ENCODE measurements at places on chromosomes 2 and 18.

GRCh38 chr18:3411327-3411726, 38.6 kb upstream of the TGIF1 start:
- peak; percentile 2 for DNase-seq

- DNase-seq: no peak
These were observed 5.2 kb downstream of the CSRNP3 start for GRCh38 chr2:165474619-165475276.

DNA sequence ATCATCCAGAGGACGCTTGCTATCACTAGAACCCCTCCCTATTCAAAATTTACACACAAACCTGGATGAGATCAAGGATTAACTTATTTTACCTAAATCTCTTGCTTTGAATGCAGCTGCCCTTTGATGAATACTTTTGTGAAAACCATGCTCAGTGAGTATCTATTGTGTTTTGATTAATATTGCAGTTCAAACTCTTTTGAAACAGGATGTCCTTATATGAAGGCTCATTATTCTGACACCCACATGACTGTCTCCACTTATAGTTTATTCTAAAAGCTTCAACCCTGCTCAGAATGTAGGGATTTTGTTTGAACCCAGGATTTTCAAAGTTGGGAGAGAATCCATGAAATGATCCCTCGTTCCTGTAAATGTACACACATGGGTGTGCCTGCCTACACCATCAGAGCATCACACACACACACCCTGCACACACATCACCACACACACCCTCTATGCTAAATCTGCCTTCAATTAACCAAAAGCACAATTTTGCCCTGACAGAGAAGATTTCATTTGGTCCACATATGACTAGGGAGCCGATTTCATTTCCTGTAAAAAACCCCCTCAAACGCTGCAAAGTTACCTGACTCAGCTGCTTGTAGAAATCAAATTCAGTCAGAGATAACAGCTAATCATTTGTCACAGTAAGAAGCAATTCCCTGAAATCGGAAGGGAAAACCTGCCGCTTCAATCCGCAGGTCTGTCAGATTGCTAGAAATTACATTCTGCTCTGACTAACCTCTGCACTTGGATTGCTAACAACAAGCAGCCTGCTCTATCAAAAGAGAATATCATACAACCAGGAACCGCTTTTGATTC, 65.2 kb downstream of the ZEB2 start:
- DNase-seq: no peak

DNA sequence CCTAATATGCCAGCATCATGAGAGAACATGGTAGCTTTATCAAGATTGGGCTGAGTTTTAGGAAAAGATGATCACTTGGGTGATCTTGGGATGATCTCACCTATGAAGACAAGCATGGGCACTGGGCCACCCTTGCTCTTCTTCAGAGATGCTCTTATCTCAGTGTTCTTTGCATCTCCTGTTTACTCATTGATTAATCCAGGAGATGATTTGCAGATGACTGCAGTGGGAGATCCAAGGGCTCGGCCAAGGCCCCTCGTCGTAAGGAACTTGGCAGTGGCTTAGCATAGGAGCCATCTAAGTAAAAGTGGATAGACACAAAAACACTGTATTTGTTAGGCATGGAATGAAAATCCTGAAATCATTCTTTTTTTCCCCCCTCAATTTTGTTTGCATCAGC, 228.4 kb downstream of the FHOD3 start:
- DNase-seq: no peak
